ENCODE measurements at places on chromosomes 7 and 10.

- peak; percentile 65 for DNase-seq
These were observed 75.4 kb upstream of the PDSS1 start for GRCh38 chr10:26621889-26622711.

- DNase-seq, result no peak
These were observed 20.8 kb upstream of the FXYD4 start for GRCh38 chr10:43350686-43351085.

GRCh38 chr10:120732067-120732466, 119.1 kb upstream of the WDR11 start:
- no peak for DNase-seq

- no peak for DNase-seq
These were observed 661.2 kb downstream of the AUTS2 start for GRCh38 chr7:70259502-70259901.

- no peak for DNase-seq
These were observed 4.9 kb downstream of the AEBP1 start for GRCh38 chr7:44108768-44109750.

GRCh38 chr7:139568813-139569490, 45.5 kb downstream of the CLEC2L start:
- no peak for DNase-seq

DNA sequence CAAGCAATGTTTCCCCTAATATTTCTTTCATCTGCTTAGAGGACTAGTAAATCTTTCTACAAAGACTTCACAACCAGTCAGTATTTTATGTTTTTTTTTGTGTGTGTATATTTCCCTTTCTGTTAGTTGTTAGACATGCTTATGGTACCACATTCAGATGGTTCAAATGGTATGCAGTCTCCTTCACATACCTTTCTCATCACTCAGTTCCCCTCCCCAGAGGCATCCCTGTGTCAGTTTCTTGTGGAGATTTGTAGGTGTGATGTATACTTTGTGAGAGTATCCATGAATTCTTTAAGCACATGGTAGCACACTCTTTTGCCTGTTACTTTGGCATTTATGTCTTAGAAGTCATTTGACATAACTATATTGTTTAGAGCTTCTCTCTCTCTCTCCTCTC, 4.4 kb downstream of the ZNF485 start:
- no peak for DNase-seq

- no peak for DNase-seq
These were observed 914 bp downstream of the SDHAF3 start for GRCh38 chr7:97118306-97118917.

DNA sequence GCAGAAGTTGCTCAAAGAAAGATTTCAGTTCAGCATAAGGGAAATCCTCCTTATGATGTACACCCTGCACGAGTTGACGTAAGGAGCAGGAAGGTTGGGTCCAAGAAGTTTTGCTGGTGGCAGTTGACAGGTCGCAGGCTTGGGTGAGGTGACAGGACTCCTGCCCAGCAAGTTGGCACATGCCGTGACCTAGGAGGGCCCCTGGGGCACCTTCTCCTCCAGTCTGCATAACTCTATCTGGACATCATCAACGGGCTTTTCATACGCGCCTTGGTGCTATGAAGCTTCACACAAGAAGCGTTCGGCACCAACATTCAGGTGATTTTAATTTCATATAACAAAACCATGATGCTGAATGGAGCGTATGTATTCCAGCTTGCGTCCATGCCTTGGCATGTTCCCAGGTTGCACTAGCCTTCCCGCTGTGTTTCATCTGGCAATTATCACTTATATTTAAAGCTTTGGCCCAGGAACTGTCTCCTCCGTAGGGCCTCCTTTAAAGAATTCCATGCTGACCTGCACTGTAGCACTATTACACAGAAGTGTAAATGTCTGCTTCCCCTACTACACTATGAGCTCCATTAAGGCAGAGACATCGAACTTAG, 651.6 kb upstream of the FOXK1 start:
- DNase-seq, result no peak

GRCh38 chr7:22223807-22224206, 133.1 kb downstream of the RAPGEF5 start:
- DNase-seq, result no peak

GRCh38 chr10:119602241-119603095, 5.7 kb upstream of the TIAL1 start:
- peak; percentile 62 for DNase-seq

DNA sequence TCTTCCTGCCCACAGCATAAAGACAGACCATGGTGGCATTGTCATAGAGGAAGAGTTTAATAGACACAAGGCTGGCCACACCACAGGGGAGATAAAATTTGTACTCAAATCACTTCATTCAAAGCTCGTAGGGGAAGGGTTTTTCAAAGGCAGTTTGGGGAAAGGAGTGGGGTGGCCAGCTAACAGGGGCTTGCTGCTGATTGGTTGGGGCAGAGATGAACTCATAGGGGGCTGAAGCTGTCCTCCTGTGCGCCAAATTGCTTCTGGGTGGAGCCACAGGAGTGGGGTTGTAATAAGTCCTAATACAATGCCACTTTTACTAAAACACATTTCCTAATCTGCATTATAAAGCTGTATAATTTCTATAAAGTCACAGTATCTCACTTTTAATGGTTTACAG, 22.5 kb downstream of the PDZD8 start:
- no peak for DNase-seq

- no peak for DNase-seq
These were observed 20.2 kb upstream of the RPA3 start for GRCh38 chr7:7738622-7739021.

DNA sequence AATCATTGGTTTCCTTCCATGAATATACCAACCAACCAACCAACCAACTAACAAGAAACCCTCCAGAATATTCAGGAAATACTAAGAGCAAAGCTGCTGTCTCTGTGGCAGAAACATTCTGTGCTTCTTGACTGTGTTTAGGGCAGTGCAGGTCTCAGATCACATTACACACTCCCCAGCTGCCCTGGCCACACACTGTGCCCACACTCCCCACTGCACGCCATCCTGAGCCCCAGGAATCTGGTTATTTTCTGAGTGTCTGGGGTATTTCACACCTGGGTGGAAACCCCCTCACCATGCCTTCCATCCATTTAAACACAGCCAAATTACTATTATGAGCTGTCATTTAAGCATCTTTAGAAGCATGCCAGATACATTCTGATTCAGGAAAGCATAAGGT, 183.7 kb upstream of the ANK3 start:
- DNase-seq, result peak; percentile 10

- DNase-seq, result no peak
These were observed 186.5 kb upstream of the BET1 start for GRCh38 chr7:94190599-94191061.

GRCh38 chr7:108156897-108157605, 26.9 kb upstream of the LAMB4 start:
- no peak for DNase-seq

GRCh38 chr10:70963271-70963670, 74.9 kb upstream of the PCBD1 start:
- no peak for DNase-seq

- DNase-seq, result peak; percentile 78
These were observed 464 bp downstream of the DENND2A start for GRCh38 chr7:140640060-140640637.

- no peak for DNase-seq
These were observed 94.2 kb downstream of the MTPAP start for GRCh38 chr10:30254926-30255325.

GRCh38 chr10:71842422-71842821, 8.6 kb downstream of the PSAP start:
- no peak for DNase-seq

DNA sequence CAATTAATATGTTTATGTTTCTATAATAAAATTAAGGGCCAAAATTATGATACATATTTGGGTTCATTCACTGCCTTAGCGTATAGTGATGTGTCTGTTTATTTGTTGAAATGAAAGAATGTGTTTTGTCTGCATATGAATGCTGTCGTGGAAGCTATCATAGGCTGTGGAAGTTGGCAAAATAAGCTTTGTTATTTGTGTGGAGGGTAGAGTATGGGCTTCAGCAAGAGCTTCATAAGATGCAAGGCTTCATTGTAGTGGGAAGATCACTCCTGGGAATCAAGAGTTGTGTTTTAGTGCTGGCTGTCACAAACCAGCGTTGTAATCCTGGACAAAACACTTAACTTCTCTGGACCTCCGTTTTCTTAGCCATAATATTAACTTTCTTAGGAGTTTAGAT, 2.5 kb downstream of the SLK start:
- DNase-seq, result no peak

GRCh38 chr10:75542084-75542483, 110.7 kb downstream of the LRMDA start:
- no peak for DNase-seq

DNA sequence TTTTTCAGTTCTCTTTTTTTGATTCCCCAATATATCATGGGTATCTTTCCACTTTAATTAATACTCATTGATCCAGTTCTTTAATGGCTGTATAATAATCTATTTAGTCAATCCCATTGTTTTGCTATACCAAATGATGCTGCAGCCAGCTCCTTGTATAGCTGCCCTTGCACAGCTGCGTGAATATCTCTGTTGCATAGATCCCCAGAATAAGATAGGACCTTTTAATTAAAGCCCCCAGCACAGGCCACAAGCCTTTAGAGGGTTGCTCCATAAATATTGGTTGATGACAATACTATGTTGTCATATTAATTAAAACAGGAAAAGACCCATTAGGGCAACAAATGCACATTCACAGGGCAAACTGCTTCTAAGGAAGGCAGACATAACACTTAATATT, 57.9 kb downstream of the BUB3 start:
- no peak for DNase-seq

- DNase-seq, result no peak
These were observed 80.5 kb downstream of the KCNMA1 start for GRCh38 chr10:77556990-77557601.

- peak; percentile 25 for DNase-seq
These were observed 18.7 kb upstream of the CBLL1 start for GRCh38 chr7:107725138-107725740.

DNA sequence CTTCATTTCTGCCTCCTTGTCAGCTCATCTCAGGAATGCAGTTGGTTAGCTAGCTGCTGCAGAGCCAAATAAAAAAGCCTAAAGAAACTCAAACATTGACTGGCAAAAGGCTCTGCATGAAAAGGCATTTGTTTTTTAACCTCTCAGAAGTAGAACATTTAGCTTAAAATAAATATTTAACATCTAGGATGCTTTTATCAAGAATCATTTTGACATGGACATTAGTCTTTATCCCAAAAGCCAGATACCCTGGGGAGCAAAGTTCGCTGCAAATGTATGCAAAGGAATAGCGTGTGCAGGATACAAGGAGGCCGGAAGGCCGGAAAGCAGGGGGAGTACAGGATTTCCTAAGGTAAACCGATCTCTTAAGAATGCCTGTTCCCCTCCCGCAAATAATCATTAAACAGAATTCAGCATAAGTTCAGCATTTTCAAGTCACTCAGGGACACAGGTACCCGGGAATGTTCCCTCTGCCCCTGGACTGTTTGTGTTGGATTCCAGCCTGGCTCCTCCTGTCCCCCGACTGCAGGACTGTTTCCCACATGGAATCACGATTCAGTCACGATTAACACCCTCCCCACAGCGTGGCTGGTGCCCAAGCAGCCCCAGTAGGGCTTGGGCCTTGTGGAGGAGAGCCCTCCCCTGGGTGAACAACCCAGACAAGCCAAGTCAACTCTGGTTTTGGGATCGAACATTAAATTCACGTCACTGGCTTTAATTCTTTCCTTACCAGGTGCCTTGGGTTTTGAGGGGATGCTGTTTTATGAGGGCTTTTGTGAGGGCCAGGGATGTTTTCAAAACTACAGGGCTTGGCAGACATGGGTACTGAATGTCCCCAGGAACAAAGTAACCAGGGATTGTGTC, 97.8 kb downstream of the HIPK2 start:
- DNase-seq, result no peak

DNA sequence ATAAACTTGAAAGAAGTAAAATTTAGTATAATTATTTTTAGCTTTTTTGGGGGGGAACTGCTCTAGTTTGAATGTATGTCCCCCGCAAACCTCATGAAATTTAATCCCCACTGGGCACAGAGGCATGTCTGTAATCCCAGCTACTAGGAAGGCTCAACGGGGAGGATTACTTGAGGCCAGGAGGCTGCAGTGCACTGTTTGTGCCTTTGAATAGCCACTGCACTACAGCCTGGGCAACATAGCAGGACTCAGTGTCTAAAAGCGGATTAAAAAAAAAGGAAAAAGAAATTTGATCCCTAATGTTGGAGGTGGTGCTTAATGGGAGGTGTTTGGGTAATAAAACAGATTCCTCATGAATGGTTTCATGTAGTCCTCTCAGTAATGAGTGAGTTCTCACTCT, 43.1 kb upstream of the PHF14 start:
- DNase-seq, result no peak

DNA sequence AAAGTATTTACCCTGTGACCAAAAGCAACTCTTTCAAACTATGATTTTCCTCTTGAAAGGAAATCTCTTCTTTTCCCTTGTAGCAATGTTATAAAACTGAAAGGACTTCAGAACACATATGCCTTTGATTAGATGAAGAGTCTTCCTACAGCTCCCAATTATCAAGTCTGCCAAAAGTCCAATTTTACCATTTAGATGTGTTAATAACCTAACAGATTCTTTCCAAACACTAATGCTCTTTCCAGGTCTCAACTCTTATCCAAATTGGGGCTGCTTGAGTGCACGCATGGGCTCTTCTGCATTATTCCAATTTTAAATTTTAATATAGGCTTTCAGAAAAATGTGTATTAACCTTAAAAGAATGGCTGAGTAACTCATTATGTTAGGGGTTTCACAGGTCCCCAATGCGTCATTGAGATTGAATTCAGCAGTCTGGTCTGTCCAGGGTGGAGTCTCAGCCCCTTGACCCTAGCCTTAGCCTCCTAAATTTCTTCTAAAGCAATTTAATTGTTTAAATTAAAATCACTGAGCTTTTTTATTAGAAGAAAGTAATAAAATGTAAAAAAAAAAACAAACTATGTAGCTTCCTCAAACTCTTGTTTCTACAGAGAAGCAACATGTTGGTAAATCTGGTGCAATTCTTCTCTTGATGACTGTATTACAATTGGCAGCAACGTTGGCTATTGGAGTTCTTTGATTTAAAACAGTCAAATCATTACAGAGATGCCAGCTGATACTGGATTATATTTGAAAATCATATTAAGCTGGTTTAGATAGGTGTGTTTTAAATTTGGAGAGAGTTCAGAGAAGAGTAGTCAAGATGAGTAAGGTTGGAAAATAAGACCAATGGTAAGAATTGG, 170.4 kb downstream of the DKK1 start:
- no peak for DNase-seq

- no peak for DNase-seq
These were observed 606.5 kb upstream of the PFKP start for GRCh38 chr10:2460812-2461211.
